ENCODE measurements at places on chromosomes 16 and 17. TPM values are rescaled to one million over a fixed set of nuclear protein-coding genes. Genes with fewer than 3 reads are reported as not detected.

Gene HS3ST3A1
- polyA plus RNA-seq = 2.2 TPM

Gene SECTM1
- 2.5 TPM for polyA plus RNA-seq

Gene AOC2
- polyA plus RNA-seq = 0.52 TPM

Gene TIMP2
- 86.9 TPM for polyA plus RNA-seq

Gene PRDM7
- not detected for polyA plus RNA-seq

Gene PDIA2
- polyA plus RNA-seq = 0.91 TPM

Gene SALL1
- 0.45 TPM for polyA plus RNA-seq

Gene OR1A1
- not detected for polyA plus RNA-seq

Gene NTN3
- polyA plus RNA-seq = 0.59 TPM

Gene SEBOX
- polyA plus RNA-seq = not detected

Gene CLDN9
- 0.41 TPM for polyA plus RNA-seq

Gene PRSS8
- polyA plus RNA-seq = 0.41 TPM

Gene CCDC43
- 19.0 TPM for polyA plus RNA-seq

Gene ATP6V0C
- 206 TPM for polyA plus RNA-seq

Gene CD300C
- polyA plus RNA-seq = 0.11 TPM

Gene CLEC3A
- polyA plus RNA-seq = 0.16 TPM

Gene PLXDC1
- polyA plus RNA-seq = 13.0 TPM

Gene FBXO39
- 0.16 TPM for polyA plus RNA-seq

Gene KRT27
- polyA plus RNA-seq = 0.43 TPM

Gene PRSS33
- not detected for polyA plus RNA-seq

Gene TTYH2
- 15.5 TPM for polyA plus RNA-seq

All from right cardiac atrium (tissue), 5 donors.